ENCODE measurements at places on chromosomes 3 and 15.

DNA sequence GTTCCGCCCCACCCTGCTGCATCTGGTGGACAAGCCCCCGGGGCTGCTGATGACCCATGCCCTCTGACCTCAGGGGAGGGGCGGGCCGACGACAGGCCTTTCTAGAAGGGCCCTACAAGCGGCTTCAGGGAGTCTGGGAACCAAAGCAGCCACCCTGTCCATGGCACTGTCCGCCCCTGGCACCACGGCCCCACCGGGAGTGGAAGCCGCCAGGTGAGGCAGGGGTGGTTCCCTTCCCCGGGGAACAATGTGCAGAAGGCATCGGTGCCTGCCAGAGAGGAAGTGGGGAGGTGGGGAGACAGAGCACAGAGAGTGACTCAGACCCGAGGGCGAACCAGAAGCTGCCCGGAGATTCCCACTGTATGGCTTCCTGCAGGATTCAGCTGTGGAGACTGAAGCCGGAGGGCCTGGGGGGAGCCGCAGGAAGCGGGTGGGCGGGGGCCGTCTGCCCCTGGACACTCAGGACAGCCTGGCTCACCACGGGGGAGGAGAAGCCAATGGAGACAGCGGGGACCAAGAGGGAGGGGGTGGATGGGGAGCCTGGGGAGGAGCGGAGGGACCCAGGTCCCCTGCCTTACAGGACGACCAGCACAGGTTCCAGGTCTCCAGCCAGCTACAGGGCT, 134.0 kb downstream of the TPRA1 start:
- no peak for DNase-seq

DNA sequence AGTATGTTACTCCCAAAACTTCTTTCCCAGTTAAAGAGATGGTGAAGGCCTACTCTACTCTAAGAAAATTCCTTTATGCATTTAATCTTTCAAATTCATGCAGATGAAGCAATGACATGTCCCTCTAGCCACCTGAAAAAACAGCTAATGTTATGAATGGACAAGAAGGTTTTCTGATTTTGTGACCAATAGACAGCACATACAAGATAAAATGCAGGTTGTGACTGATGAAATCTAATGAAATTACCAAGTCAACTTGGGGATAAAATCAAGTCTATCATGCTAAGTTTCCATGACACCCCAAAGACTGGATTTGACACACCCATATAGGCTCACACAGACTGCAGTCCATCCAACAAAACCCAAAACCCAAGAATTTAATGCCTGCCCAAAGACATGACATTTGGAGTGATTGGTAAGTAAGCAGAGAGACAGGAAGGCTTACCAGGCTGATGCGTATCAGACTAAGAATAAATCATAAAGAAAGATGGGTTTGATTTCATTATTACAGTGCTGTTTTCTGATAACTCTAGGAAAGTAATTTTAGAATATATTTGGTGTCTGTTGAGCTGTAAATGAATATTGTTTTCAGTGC, 26.4 kb downstream of the CD47 start:
- no peak for DNase-seq

DNA sequence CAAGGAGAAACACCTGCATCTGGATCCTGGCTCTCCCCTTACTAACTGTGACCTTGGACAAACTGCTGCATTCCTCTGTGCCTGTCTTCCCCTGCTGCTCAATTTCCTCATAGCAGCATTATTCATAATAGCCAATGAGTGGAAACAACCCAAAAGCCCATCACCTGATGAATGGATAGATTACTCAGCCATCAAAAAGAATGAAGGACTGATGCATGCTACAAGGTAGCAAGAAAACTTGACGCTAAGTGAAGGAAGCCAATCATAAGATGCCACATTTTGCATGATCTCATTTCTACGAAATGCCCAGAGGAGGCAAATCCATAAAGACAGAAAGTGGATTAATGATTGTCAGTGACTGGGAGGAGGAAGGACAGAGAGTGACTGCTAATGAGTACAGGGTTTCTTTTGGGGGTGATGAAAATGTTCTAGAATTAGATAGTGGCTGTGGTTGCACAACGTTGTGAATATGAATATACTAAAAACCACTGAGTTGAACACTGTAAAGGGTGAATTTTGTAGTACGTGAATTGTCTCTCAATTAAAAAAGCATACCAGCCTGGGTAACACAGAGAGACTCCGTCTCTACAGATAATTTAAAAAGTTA, 11.2 kb downstream of the IGDCC4 start:
- DNase-seq, result no peak

DNA sequence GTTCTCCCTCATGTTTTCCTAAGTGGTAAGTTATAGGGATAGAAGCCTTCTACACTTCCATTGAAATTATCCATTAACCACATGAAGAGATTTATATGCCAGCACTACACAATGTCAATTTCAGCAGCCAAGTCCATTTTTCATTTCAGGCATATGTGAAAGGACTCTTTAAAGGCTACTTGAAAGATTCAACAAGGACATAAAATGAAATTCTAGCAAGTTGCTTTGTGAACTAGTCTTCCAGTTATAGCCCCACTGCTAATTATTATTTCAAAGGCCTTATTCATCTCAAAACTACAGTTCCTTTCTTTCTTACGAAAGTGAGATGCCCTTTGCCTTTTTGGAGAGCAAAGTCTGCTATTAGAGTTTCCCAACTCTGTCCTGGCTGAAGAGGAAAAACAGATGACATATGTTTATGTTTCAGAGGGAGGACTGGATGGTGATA, 66.0 kb upstream of the SLC2A2 start:
- no peak for DNase-seq

DNA sequence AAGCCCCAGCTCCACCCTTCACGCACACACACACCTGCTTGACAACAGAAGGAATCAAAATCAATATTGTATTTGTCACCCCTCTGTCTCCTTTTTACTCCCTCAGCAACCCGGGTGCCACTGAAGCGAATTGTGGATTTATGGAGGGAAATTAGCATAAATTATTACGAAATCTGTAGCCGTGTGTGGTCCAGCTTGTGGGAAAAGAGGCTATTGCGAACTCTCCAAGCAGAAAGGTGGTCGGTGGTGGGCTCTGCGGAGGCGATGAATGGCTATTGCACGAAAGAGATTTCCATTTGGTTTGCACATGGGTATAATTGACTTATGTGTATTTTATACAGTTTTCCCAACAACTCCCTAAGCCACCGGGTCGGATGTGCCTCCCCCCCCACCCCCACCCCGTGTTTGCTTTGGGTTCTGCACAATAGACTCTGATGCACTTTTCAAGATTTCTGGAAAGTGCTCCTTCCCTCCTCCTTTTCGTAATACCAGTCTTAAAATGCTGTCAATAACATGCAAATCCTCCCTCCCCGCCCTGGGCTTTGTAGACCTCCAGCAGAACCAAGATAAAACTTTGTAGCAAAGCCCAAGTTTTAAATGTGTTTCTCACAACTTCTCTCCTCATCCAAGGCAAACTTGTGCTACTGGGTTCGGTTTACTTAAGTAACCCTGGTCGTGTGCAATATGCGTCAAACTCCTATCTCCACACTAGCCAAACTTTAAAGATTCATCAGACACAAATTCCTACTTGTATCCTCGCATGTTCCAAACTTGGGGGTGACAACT, 3.1 kb upstream of the FOXB1 start:
- DNase-seq, result no peak

GRCh38 chr3:153028381-153028780, 133.6 kb upstream of the RAP2B start:
- DNase-seq, result no peak

DNA sequence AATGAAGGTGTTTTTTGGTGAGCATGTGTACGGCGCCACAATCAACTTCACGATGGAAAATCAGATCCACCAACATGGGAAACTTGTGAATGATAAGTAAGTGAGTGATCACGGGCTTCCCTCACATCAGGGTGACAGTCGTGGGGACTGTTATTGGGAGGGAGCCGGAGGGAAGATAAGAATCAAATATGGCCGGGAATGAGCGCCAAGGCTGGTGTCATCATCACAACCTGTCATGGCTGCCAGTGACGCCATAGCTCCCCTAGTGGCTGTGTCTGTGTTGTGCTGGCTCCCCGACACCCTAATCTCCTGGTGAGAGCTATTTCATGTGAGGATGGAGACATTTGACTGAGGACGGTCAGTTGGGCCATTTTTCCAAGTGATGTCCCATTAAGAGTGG, 168.5 kb downstream of the SV2B start:
- no peak for DNase-seq

DNA sequence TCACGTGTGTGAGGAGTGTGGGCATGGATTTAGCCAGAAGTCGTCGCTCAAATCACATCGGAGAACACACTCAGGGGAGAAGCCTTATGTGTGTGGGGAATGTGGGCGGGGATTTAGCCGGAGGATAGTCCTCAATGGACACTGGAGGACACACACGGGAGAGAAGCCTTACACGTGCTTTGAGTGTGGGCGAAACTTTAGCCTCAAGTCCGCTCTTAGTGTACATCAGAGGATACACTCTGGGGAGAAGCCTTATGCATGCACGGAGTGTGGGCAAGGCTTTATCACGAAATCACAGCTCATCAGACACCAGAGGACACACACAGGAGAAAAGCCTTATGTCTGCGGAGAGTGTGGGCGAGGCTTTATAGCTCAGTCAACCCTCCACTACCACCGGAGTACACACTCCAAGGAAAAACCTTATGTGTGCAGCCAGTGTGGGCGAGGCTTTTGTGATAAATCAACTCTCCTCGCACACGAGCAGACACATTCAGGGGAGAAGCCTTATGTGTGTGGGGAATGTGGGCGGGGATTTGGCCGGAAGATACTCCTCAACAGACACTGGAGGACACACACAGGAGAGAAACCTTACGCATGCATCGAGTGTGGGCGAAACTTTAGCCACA, 28.1 kb downstream of the ZNF589 start:
- no peak for DNase-seq

GRCh38 chr15:25880411-25880810, 17.3 kb upstream of the ATP10A start:
- DNase-seq, result no peak

GRCh38 chr15:88702983-88703382, 64.2 kb downstream of the ISG20 start:
- no peak for DNase-seq

DNA sequence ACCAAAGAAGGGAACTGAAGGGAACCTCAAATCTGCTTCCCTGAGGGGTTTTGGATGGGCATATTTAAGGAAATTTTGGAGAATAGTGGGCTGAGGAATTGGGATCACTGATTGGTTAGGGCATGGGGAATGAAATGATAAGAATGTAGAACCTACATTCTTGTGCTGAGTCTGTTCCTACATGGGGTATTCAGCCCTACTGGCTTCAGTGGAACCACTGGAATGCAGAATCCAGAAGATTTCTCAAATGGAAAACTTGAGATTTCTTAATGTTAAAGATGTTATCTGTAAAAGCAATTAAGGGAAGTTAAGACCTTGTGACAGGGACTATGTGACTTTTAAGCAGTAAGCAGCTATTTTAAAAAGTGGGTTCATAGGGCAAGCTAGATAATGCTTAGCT, 1062.4 kb downstream of the AGBL1 start:
- DNase-seq, result no peak

DNA sequence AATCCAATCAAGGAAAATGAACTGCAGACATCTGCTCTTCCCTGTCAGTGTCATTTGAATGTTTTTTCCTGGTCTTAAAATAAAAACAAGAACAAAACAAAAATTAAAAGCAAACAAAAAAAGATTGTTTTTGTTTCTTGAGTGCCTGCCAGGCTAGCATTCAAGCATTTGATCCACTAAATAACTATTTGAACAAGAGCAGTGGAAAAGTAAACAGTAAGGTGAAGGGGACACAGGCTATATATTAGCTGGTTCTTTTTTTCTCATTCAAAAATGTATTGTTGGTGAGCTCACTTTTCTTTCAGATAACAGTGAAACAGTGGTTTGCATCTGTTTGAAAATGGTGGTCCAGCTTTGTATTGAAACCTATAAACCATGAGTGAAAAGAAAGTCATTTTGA, 586.9 kb upstream of the SGO1 start:
- DNase-seq, result no peak

- DNase-seq, result no peak
These were observed 481.5 kb upstream of the RGMA start for GRCh38 chr15:93570527-93570926.

DNA sequence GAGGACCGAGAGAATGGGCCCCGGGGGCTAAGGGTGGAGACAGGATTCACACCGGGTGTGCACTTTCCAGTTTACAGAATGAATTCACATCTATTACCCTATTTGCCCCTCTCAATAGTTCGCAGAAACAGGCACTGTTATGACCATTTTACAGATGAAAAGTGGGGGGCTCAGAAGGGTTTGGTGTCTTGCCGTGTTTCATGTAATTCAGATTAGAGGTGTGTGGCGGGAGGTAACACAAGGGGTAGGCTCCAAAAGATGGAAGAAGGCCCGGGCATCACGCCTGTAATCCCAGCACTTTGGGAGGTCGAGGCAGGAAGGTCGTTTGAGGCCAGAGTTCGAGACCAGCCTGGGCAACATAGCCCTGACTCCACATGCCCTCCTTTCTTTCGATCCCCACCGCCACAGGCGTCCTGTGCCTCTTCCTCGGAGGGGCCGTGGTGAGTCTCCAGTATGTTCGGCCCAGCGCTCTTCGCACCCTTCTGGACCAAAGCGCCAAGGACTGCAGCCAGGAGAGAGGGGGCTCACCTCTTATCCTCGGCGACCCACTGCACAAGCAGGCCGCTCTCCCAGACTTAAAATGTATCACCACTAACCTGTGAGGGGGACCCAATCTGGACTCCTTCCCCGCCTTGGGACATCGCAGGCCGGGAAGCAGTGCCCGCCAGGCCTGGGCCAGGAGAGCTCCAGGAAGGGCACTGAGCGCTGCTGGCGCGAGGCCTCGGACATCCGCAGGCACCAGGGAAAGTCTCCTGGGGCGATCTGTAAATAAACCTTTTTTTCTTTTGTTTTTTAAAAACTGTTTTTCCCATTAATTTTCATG, 3.4 kb downstream of the DUOXA2 start:
- DNase-seq, result no peak

DNA sequence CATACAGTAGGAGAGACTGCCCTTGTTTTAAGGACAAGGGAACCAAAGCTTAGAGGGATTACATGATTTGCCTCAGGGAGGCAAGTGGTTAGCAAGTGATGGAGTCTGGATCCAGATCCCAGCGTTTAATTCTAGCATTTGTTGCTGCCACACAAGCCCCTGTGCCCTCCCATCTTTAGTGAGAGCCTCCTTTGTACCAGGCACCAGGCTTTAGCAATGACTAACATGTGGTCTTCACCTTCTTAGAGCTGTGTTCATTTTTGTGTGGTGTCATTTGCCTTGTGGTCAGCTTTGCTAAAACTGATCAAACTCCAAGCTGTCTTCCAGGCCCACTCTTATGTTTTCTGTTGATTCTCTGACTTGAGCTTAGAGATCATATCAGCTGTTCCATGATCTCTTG, 290.5 kb downstream of the RPLP1 start:
- no peak for DNase-seq

GRCh38 chr3:71956069-71956340, 171.1 kb upstream of the PROK2 start:
- no peak for DNase-seq

DNA sequence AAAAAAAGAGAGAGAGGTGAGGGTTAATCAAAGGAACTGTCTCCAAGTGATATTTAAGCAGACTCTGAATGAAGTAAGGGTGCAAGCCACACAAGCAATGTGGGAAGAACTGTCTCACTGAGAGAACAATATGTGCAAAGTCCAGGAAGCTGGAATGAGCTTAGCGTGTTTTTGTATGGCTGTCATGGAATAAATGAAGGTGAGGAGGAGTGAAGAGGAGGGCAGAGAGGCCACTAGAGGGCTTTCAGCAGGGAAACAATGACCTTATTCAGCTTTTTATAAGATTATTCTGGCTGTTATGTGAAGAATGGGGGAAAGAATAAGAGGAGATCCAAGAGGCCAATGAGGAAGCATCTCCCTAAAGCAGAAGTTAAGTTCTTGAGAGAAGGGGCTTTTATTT, 86.9 kb upstream of the COL8A1 start:
- no peak for DNase-seq

Measured in stimulated activated effector memory CD8-positive, alpha-beta T cell treated with anti-CD3 and anti-CD28 coated beads, Interleukin-12 subunit alpha, Interleukin-12 subunit beta, amount 100 ng/mL, for 72 hours (primary cell).